NCI-H2107 (cell line): ENCODE measurements at places on chromosomes 16 and 17.

DNA sequence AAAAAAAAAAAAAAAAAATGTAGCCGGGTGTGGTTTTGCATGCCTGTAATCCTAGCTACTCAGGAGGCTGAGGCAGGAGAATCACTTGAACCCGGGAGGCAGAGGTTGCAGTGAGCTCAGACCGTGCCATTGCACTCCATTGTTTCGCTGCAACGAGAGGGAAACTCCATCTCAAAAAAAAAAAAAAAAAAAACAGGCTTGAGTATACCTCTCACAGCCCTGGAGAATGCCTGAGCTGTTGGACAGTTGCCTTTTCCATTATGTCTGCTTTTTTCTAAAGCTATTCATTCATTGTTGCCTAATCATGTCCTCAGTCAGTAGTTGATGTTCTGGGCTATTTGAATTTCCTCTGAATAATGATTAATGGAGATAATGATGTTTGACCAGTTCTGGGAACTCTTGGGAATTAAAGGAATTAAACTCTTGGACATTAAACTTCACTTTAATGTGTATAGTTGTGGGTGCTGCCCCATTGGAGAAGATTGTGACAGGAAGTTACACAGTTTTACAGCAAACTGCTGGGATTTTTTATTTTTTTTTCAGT lies 11.8 kb downstream of the HMOX2 start:
- DNase-seq = no peak

DNA sequence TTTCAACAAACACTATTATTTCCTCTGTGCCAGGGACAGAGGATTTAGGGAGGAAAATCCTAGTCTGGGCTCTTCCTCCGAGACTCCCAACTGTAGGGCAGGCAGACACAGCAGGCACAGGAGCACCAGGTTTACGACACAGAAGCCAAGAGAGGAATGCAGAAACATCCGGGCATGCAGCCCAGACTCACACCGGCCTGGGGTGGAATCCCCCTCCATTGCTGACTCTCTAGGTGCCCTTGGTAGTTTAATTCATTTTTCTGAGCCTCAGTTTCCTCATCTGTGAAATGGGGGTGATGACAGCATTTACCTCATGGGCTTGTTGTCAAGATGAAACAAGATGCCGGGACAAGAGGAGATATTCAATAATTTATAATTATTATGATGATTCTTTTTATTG lies 14.9 kb downstream of the CA4 start:
- DNase-seq = no peak

GRCh38 chr17:19454074-19454473 lies 43.0 kb downstream of the RNF112 start:
- no peak for DNase-seq

- no peak for DNase-seq
Observed at GRCh38 chr16:21218153-21218552, 6.8 kb upstream of the ZP2 start.

GRCh38 chr16:67393111-67393787 lies at the start of gene TPPP3:
Gene TPPP3 (minus strand): TSS chr16:67393498. CDS start chr16:67391111, 2,387 bp downstream.
- no peak for DNase-seq

DNA sequence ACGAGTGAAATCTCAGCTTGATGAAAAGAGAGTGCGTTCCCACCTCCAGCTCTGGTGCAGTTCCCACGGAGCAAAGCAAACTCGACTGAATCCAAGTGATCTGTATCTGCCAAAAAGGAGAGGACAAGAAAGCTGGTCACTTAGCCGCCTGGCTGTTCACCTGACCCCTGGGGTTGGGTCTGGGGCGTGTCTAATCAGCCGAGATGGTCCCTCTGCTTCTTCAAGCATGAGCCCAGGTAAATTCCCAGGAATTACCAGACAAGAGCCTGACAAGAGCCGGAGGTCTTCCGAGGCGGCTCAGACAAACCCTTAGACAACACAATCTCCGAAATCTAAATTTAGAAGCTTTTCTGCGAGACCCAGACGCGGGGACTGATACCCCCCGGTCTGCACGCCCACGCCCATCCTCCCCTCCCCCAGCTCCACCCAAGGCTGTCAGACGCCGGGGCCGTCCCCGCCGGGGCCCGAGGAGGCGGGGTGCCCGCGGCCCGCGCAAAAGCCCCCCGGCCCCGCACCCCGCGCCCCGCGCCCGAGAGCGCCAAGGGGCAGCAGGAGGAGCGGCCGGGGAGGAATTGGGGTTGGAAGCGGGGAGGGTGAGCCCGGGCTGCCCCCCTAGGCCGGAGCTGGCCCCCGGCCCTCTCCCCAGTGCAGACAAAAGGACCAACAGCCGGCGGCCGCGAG lies 674 bp downstream of the ZNF821 start:
- DNase-seq = no peak

DNA sequence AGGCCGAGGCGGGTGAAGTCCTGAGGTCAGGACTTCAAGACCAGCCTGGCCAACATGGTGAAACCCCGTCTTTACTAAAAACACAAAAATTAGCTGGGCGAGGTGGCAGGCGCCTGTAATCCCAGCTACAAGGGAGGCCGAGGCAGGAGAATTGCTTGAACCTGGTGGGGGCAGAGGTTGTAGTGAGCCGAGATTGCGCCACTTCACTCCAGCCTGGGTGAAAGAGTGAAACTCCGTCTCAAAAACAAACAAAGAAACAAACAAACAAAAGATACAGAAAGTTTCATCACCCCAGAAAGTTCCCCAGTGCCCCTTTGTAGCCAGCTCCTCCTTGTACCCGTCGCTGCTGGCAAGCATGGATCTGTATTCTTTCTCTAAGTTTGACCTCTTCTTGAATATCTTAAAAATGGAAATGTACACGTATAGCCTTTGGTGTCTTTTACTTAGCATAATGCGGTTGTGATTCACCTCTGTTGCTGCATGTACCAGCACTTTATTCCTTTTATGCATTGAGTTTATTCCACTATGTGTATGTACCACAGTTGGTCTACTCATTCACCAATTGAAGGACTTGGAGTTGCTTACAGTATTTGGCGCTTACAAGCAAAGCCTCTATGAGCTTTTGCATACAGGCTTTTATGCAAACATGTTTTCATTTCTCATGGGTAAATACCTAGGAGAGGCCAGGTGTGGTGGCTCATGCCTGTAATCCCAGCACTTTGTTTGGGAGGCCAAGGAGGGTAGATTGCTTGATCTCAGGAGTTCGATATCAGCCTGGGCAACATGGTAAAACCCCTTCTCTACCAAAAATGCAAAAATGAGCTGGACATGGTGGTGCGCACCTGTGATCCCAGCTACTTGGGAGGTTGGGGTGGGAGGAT lies 87.5 kb upstream of the CLEC18A start:
- no peak for DNase-seq

DNA sequence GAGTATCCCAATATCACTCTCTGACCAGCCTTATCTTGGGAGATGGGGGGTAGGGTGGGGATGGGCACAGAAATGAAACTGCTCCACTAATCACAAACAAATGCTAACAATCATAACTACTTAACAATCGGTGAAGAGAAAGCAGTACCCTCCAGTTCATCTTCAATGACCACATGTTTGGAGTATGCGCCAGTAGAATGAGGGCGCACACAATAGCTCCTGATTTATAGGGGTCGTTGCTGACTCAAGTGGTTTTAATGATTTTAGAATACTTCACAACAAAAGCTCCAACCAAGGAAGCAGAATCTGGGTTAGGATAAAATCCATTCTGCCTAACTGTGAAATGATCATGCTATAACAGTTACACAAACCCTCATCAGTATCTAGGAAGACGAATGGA lies 184.4 kb downstream of the AATF start:
- no peak for DNase-seq

GRCh38 chr17:11638700-11639265 lies 40.5 kb downstream of the DNAH9 start:
- no peak for DNase-seq

GRCh38 chr16:78206623-78207223 lies 107.3 kb downstream of the WWOX start:
- no peak for DNase-seq

- DNase-seq = no peak
Observed at GRCh38 chr17:76018340-76018680, 8.8 kb downstream of the EVPL start.

DNA sequence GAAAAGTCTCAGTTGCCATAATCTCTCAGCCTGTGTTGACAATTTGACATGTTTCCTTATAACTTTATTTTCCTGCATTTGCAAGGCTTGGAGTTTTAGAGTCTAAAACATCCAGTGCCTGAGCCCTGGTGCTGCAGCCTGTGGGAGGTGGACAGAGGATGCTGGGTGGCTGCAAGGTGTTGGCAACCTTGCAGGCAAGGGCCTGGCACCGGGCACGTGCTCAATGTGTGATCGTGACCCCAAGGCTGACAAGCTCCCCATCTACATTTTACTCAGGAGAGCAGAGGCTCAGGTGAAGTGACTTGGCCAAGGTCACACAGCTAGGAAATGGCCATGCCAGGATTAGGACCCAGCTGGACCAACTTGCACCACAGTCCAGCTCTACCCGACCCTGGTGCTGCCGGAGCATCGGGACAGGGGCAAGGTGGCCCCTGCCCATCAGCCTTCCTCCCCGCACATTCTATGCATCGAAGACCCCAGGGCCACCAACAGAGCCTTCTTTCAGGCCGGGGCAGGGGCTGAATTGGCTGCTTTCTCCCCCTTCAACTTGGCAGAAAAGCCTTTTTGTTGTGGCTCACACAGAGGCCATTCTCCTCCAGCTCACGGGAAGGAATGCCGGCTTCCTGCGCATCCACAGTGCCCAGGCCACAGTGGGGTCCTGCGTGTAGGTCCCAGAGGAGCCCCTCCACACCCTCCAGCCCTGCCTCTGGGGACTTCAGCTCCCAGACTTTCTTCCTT lies 23.1 kb downstream of the MMP15 start:
- DNase-seq = no peak

DNA sequence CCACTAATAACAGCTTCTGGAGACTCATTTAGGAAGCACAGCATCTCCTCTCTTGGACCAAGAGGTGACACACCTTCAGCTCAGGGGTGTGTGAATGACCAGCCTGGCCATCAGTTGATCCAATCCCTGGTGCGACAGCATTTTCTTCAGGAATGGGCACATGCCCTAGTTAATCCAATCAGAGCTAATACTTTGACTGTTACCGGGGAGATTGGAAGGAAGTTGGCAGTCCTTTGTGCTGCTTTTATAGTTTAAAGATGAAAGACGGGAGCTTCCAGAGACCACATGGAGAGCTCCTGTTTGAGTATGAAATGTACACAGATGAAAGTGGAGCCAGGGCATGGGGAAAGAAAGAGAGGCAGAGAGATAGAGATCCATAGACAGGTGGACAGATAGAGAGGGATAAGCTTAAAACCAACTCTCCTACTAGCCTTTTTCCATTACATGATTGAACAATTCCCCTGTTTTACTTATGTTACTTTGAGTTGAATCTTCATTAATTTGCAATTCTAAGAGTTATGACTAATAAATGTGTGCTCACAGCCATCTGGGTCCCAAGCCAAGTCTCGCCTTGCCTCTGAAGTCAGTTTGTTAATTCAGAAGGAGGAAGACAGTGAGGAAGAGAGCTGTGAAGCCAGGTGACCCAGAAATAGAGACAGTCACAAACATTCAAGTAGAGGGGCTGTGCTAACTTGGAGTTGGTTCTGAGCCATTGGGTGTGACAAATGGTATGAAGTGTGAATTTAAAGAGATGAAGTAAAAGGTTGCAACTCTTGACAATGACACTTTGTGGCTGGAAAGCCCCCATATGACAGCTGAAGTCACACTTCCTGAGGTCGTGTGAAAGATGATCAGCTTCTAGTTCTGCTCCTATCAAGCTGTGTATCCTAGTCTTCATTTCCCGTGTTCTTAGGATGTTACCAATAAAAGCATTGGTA lies 120.0 kb upstream of the GOT2 start:
- DNase-seq = no peak

GRCh38 chr16:17515421-17516210 lies 44.9 kb upstream of the XYLT1 start:
- no peak for DNase-seq

- no peak for DNase-seq
Observed at GRCh38 chr16:74219706-74220105, 76.9 kb upstream of the PSMD7 start.

DNA sequence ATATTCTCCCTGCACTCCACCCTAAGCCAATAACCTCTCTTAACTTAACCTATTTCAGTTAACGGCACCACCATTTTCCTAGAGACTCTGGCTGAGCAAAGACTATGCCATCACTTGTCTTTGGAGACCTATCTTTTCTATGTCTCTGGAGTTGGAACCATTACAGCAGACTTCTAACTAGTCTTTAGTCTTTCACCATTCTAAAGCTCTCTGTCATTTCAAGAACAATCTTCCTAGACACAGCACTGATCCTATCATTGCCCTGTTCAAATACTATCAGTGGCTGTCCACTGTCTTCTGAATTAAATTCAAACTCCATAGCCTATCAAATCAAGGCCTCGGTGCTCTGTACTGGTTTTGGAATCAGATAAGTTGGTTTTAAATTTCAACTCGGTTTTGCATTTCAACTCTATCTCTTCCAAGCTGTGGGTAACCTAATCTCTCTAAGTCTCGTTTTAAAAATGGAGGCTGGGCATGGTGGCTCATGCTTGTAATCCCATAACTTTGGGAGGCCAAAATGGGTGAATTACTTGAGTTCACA lies 31.9 kb downstream of the RNF43 start:
- no peak for DNase-seq

GRCh38 chr16:14513389-14514107 lies 116.5 kb downstream of the PARN start:
- no peak for DNase-seq

DNA sequence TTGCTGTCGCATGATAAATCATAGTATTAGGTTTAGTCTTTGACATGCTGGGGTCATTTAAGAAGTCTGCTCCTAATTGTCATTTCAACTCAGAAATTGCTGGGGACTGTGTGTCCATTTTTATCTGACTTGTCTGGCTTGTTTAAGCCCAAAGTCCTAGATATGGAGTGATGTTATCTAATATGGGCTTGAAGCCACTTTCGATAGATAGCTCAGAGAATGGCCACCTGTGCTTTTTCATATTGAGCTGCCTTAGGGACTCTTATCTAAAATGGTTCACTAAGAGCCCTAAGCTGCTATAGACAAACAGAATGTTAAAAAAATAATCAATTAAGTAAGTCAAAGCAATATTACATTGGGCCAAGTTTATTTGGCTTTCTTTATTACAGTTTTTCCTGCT lies 81.6 kb upstream of the CNTNAP4 start:
- no peak for DNase-seq

GRCh38 chr16:81367821-81368220 lies 53.1 kb downstream of the GAN start:
- no peak for DNase-seq

DNA sequence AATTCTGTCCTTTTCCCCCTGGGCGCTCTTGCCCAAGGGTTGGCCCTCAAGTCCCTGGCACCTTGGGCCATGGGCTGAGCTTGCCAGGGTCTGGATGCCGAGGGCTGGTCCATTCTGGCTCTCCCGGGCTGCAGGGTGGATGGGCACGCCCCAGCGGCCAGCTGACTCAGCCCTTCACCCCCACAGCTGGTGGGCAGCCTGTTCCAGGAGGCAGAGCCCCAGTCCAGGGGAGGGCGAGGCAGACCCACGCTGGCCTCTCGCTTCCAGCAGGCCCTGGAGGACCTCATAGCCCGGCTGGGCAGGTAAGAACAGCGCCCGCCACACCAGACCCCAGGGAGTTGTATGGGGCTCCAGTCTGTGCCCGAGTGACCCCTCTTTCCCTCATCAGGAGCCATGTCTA lies 15.0 kb downstream of the MYO15B start:
- DNase-seq = no peak
